ENCODE measurements at places on chromosomes 11 and 22.

GRCh38 chr11:534396-535209 lies 773 bp downstream of the HRAS start:
- H3K27ac ChIP-seq = no peak overlapping the region
- DNase-seq = no peak
- no peaks in the 10 kb centered on the region for H3K27me3 ChIP-seq
- H3K4me1 ChIP-seq = peaks cover 17% of the 10 kb centered on the region

DNA sequence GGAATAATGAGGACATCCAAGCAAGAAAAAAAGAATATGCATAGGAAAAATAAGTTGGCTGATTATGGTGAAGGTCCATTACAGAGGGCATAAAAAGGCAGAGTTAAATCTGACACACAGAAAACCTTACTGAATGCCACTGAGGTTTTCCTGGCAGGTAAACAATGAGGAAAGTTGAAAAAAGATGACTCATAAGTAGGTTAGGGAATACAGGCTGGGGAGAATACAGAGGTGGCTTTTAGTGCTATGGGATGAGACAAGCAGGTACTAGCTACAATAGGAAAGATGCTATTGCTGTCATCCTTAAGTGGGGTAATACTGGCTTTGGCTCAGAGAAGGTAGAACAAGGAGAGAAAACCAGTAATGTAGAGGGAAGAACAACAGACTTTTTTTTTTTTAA lies 44.7 kb downstream of the CSTF3 start:
- DNase-seq = no peak
- H3K27ac ChIP-seq = no peak overlapping the region
- H3K27me3 ChIP-seq = no peaks in the 10 kb centered on the region
- no peaks in the 10 kb centered on the region for H3K36me3 ChIP-seq
- no peak overlapping the region for H3K4me3 ChIP-seq

DNA sequence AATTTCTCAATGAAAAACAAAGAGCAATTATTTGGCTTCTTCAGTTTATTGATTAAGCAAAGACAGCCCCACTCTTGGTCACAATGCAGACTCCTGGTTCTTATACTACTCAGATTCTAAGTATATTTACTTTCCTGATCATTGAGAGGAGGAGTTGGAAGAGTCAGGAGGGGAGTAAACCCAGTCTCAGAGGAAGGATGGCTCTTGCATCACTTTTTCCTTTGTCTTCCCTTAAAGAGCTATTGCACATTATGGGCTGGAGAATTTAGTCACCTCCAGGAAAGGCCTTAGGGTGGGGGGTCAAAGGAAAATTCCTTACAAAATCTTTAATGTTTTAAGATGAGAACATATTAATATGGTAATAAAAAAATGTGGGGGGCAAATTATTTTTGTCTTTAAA lies 8.1 kb downstream of the SLC17A6 start:
- no peak for DNase-seq
- peaks cover 17% of the 10 kb centered on the region for H3K27me3 ChIP-seq
- no peaks in the 10 kb centered on the region for H3K36me3 ChIP-seq
- H3K27ac ChIP-seq = no peak overlapping the region
- H3K4me3 ChIP-seq = no peak overlapping the region

GRCh38 chr11:60528465-60528864 lies 13.3 kb downstream of the MS4A13 start:
- H3K27ac ChIP-seq = no peak overlapping the region
- H3K4me3 ChIP-seq = no peak overlapping the region
- no peaks in the 10 kb centered on the region for H3K27me3 ChIP-seq
- no peaks in the 10 kb centered on the region for H3K36me3 ChIP-seq
- no peak for DNase-seq
- H3K4me1 ChIP-seq = peaks cover 5% of the 10 kb centered on the region

DNA sequence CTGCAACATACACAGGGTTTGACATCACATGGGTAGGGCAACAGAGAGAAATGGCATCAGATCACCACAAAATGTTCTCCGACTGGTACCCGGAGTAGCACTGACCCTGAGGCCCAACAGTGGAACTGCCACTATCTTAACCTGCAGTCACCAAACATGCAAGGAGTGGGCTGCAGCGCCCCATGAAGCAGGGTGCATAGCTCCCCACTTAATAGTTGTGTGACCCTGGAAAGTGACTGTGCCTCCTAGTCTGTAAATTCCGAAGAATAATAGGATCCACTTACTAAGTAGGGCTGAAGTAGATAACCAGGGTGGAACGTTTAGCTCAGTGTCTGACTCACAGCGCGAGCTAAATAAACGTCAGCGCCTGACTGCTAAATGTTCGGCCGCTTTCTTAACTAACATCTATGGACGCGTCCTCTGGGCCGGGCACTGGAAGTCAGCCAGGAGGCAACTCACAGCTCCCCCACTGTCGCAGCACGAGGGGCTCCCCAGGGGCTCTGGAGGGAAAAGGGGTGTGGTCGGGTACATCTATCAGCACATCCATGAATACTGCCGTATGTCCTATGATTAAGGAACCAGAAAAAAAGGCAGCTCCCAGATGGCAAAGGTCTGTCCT lies 777 bp downstream of the LTO1 start:
- peak overlapping the region; percentile 98 for H3K4me3 ChIP-seq
- H3K27me3 ChIP-seq = no peaks in the 10 kb centered on the region
- H3K27ac ChIP-seq = peak overlapping the region; percentile 96
- peaks cover 6% of the 10 kb centered on the region for H3K36me3 ChIP-seq

DNA sequence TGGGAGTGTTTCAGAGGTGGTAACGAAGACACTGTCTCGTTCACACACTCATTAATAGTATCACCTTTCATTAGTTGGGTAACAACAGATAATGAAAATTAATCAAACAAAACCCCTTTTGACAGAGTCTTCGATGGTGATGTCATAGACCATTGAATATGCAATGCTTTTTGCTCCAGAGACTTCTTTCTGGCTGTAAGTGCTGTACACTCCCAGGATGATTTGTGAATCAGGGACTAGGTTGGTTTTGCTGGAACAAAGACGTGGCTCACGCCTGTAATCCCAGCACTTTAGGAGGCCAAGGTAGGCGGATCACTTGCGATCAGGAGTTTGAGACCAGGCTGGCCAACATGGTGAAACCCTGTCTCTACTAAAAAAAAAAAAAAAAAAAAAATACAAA lies 9.5 kb upstream of the RASSF10 start:
- H3K27me3 ChIP-seq = peaks cover 7% of the 10 kb centered on the region
- H3K36me3 ChIP-seq = no peaks in the 10 kb centered on the region
- no peak overlapping the region for H3K4me3 ChIP-seq
- H3K27ac ChIP-seq = no peak overlapping the region

- no peak for DNase-seq
- H3K27ac ChIP-seq = no peak overlapping the region
- peaks cover 5% of the 10 kb centered on the region for H3K27me3 ChIP-seq
Measured at GRCh38 chr11:85889676-85890579, 34.7 kb downstream of the CCDC83 start.

GRCh38 chr11:126443120-126443519 lies 87.6 kb downstream of the ST3GAL4 start:
- H3K27ac ChIP-seq = no peak overlapping the region
- no peaks in the 10 kb centered on the region for H3K36me3 ChIP-seq
- DNase-seq = no peak
- H3K27me3 ChIP-seq = peaks cover 2% of the 10 kb centered on the region

GRCh38 chr11:119251114-119251513 lies 45.0 kb downstream of the CBL start:
- no peak for DNase-seq
- H3K4me3 ChIP-seq = no peak overlapping the region
- H3K36me3 ChIP-seq = peaks cover 5% of the 10 kb centered on the region
- no peak overlapping the region for H3K27ac ChIP-seq
- no peaks in the 10 kb centered on the region for H3K27me3 ChIP-seq

GRCh38 chr11:76791861-76792260 lies 8.7 kb downstream of the TSKU start:
- H3K36me3 ChIP-seq = no peaks in the 10 kb centered on the region
- H3K27me3 ChIP-seq = peaks cover 4% of the 10 kb centered on the region
- H3K4me1 ChIP-seq = no peaks in the 10 kb centered on the region
- H3K4me3 ChIP-seq = no peak overlapping the region
- no peak overlapping the region for H3K27ac ChIP-seq

DNA sequence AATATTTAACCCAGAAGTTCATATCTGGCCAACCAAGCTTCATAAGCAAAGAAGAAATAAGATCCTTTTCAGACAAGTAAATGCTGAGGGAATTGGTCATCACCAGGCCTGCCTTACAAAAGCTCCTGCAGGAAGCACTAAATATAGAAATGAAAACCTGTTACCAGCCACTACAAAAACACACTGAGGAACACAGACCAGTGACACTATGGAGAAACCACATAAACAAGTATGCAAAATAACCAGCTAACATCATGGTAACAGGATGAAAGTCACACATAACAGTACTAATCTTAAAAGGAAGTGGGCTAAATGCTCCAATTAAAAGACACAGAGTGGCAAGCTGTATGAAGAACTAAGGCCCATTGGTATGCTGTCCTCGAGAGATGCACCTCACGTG lies 311.4 kb downstream of the DYNC2H1 start:
- H3K4me3 ChIP-seq = no peak overlapping the region
- H3K27ac ChIP-seq = no peak overlapping the region
- H3K4me1 ChIP-seq = no peaks in the 10 kb centered on the region
- no peaks in the 10 kb centered on the region for H3K36me3 ChIP-seq

DNA sequence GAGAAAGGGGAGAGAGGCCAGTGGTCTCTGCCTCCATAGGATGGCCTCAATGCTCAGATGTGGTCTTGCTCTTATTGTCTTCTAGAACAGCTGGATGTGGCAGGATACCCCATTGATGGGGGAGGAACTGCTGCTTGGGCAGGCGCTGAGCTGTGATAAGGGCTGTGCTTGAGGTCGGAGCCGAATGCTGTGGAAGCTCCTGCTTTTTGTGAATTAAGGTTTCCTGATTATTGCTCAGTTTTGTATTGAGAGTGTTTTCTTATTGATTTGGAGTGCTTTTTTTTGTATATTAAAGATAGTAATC lies 57.2 kb downstream of the CABIN1 start:
- H3K27me3 ChIP-seq = no peaks in the 10 kb centered on the region
- no peak overlapping the region for H3K27ac ChIP-seq
- no peak for DNase-seq

DNA sequence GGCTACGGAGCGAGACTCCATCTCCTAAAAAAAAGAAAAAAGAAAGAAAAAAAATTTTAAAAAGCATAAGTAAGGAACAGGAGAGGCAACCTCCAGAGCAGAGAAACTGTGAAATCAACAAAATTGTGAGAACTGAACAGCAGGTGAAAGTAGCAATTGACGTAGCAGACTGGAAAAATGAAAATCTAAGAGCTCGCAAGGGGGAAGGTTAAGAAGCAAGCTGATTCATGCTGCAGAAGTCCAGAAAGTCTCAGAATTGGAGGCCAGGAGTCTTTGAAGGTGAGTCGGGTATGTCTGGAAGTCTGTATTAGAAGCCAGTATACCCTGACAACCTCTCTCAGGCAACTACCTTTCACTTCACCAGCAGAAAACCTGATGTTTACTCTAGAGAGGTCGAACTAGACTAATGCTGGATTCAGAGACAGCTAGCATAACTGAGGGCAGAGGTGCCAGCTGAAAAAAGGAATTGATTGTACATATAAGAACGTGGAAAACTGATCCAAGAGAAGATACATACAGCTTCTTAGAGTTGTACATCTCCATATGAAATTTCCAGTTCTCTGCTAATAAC lies 161.5 kb downstream of the WNT11 start:
- no peak overlapping the region for H3K27ac ChIP-seq
- H3K36me3 ChIP-seq = peaks cover 62% of the 10 kb centered on the region
- no peaks in the 10 kb centered on the region for H3K27me3 ChIP-seq
- H3K4me3 ChIP-seq = no peak overlapping the region
- H3K4me1 ChIP-seq = peaks cover 4% of the 10 kb centered on the region

GRCh38 chr22:25113316-25113721 lies 86.3 kb upstream of the CRYBB3 start:
- no peak overlapping the region for H3K27ac ChIP-seq
- H3K4me1 ChIP-seq = peaks cover 13% of the 10 kb centered on the region
- DNase-seq = no peak

GRCh38 chr11:3221408-3222002 lies 2.9 kb upstream of the MRGPRG start:
- H3K27ac ChIP-seq = no peak overlapping the region
- H3K36me3 ChIP-seq = no peaks in the 10 kb centered on the region
- H3K27me3 ChIP-seq = peaks cover 27% of the 10 kb centered on the region
- peaks cover 6% of the 10 kb centered on the region for H3K4me1 ChIP-seq
- no peak for DNase-seq

GRCh38 chr22:43789452-43789851 lies 22.7 kb downstream of the EFCAB6 start:
- H3K27ac ChIP-seq = no peak overlapping the region
- H3K36me3 ChIP-seq = no peaks in the 10 kb centered on the region
- H3K27me3 ChIP-seq = no peaks in the 10 kb centered on the region
- DNase-seq = no peak
- no peak overlapping the region for H3K4me3 ChIP-seq

DNA sequence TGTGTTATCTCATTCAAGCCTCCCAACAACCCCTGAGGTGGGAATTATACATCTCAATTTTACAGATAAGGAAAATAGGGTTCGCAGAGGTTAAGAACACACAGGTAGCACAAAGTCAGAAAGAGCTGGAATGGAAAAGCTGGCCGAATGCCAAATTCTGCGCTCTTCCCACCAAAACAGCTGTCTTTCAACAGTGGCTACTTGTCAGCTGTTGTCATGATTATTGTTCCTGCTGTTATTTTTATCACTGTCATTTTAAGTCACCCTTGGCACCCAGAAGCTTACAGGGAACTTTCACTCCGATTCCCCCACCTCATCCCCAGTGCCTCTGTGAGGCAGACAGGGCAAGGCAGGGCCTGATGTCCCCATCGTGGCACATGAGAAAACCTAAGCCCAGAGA lies 74.5 kb upstream of the CSNK2A3 start:
- H3K27ac ChIP-seq = no peak overlapping the region
- H3K4me1 ChIP-seq = no peaks in the 10 kb centered on the region
- no peaks in the 10 kb centered on the region for H3K36me3 ChIP-seq

DNA sequence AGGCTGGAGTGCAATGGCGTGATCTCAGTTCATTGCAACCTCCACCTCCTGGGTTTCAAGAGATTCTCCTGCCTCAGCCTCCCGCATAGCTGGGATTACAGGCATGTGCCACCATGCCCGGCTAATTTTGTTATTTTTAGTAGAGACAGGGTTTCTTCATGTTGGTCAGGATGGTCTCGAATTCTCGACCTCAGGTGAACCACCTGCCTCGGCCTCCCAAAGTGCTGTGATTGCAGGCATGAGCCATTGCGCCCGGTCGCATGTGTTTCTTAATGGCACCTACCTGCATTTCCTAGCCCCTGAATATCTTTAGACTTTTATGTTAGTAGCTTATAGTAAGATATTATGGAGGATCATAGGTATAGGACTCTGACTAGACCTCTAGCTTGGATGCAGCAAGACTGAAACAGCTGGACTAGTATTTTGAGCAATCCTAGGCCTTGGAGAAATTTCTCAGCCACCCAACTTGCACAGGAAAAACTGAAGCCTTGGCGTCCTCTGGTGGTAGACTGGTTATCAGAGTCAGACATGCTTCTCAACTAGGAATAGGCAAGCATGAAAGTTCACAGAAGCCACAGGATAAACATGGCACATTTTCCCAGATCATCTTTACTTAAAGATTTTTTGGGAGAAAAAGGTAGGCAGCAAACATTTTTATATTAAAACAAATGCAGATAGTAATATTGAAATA lies 22.7 kb upstream of the C1QTNF4 start:
- no peak for DNase-seq
- no peaks in the 10 kb centered on the region for H3K27me3 ChIP-seq
- no peak overlapping the region for H3K27ac ChIP-seq
- peaks cover under 1% of the 10 kb centered on the region for H3K4me1 ChIP-seq
- H3K36me3 ChIP-seq = peaks cover 11% of the 10 kb centered on the region
- no peak overlapping the region for H3K4me3 ChIP-seq

- H3K4me3 ChIP-seq = no peak overlapping the region
- no peaks in the 10 kb centered on the region for H3K27me3 ChIP-seq
- peaks cover 10% of the 10 kb centered on the region for H3K36me3 ChIP-seq
- peaks cover 9% of the 10 kb centered on the region for H3K4me1 ChIP-seq
- no peak overlapping the region for H3K27ac ChIP-seq
Measured at GRCh38 chr11:78181185-78181584, 7.2 kb downstream of the KCTD21 start.
